ENCODE measurements at places on chromosomes 16 and 17. TPM values are rescaled to one million over a fixed set of nuclear protein-coding genes. Genes with fewer than 3 reads are reported as not detected.

GRCh38 chr16:4372578-4373355 lies 1.1 kb downstream of the VASN start:
- peaks cover 12% of the 10 kb centered on the region for H3K36me3 ChIP-seq
- peak overlapping the region; percentile 98 for H3K27ac ChIP-seq
- peak; percentile 98 for DNase-seq
- H3K27me3 ChIP-seq, result no peaks in the 10 kb centered on the region
- peaks cover 68% of the 10 kb centered on the region for H3K4me1 ChIP-seq
- H3K4me3 ChIP-seq, result peak overlapping the region; percentile 100

Gene ATAD5
- total RNA-seq, result 1.8 TPM

- H3K27me3 ChIP-seq, result no peaks in the 10 kb centered on the region
- no peaks in the 10 kb centered on the region for H3K36me3 ChIP-seq
- peaks cover 4% of the 10 kb centered on the region for H3K4me1 ChIP-seq
- no peak overlapping the region for H3K4me3 ChIP-seq
- no peak for DNase-seq
Observed at GRCh38 chr16:29192329-29193247, 207.7 kb downstream of the LAT start.

Gene CEP295NL
- 2.5 TPM for total RNA-seq

- no peak overlapping the region for H3K4me3 ChIP-seq
- H3K27me3 ChIP-seq, result no peaks in the 10 kb centered on the region
- no peaks in the 10 kb centered on the region for H3K4me1 ChIP-seq
- DNase-seq, result no peak
Observed at GRCh38 chr16:54847207-54847606, 83.5 kb upstream of the IRX5 start.

GRCh38 chr17:48121923-48122664 lies 14.5 kb downstream of the SNX11 start:
- no peaks in the 10 kb centered on the region for H3K27me3 ChIP-seq
- no peak for DNase-seq
- H3K27ac ChIP-seq, result no peak overlapping the region
- H3K4me1 ChIP-seq, result peaks cover 5% of the 10 kb centered on the region

DNA sequence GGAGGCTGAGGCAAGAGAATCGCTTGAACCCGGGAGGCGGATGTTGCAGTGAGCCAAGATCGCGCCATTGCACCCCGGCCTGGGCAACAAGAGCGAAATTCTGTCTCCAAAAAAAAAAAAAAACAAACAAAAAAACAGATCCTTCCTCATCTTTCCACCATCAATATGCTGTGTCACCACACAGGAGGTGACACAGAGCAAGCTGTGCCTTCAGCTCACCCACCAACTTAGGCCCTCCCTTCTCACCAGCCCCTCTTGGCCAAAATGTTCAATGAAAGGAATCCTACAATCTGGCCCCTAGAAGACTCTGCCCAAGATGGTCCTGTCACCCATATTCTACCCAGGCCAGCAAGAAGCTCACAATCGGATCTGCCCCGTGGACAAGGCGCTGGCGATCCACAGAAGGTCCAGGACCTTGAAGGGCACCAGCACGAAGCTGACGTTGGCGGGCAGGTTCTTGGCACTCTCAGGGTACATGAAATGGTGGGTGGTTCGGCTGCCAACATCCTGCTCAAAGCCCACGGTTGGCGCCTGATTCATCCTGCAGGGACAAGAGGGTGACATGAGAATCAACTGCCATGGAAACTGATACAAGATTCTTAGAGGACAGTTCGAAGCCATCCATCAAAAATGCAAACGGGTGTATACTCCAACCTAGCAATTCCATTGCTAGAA lies 41.4 kb downstream of the DDX19A start:
- no peaks in the 10 kb centered on the region for H3K27me3 ChIP-seq
- no peak for DNase-seq
- H3K36me3 ChIP-seq, result peaks cover 14% of the 10 kb centered on the region
- H3K4me3 ChIP-seq, result no peak overlapping the region
- H3K4me1 ChIP-seq, result peaks cover 8% of the 10 kb centered on the region
- no peak overlapping the region for H3K27ac ChIP-seq

- no peak overlapping the region for H3K27ac ChIP-seq
- peaks cover 41% of the 10 kb centered on the region for H3K4me1 ChIP-seq
- no peaks in the 10 kb centered on the region for H3K27me3 ChIP-seq
- no peak overlapping the region for H3K4me3 ChIP-seq
- H3K36me3 ChIP-seq, result no peaks in the 10 kb centered on the region
Observed at GRCh38 chr17:32873114-32873513, 3.8 kb downstream of the MYO1D start.

DNA sequence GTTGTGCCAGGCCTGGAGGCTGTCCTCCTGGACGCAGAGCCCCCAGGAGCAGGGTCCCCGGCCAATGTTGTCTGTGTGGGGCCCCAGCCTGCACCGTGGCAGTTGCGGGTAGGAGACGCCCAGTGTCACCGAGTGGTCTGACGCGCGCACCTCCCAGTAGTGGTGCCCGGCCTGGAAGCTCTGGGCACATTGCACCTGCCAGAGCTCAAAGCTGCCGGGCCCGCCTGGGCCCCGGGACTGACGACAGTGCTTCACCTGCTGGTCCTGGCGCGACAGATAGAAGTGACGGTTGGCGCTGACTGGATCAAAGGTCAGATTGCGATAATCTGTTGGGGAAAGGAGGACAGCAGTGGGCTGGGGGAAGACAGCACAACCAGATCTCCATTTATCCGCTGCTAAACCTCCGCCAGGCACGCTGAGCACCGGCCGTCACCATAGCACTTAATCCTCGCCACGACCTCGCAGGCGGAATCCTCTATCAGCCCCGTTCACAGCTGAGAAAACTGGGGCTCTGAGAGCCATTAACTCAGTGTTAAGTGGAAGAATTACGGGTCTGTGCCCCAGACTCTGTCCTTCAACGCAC lies 5.6 kb downstream of the TRIM65 start:
- peak; percentile 72 for DNase-seq
- H3K36me3 ChIP-seq, result peaks cover 20% of the 10 kb centered on the region
- no peak overlapping the region for H3K4me3 ChIP-seq
- peaks cover 6% of the 10 kb centered on the region for H3K4me1 ChIP-seq

- no peak overlapping the region for H3K4me3 ChIP-seq
- no peak for DNase-seq
- H3K4me1 ChIP-seq, result no peaks in the 10 kb centered on the region
- no peak overlapping the region for H3K27ac ChIP-seq
Observed at GRCh38 chr17:6108382-6108781, 38.2 kb downstream of the WSCD1 start.

DNA sequence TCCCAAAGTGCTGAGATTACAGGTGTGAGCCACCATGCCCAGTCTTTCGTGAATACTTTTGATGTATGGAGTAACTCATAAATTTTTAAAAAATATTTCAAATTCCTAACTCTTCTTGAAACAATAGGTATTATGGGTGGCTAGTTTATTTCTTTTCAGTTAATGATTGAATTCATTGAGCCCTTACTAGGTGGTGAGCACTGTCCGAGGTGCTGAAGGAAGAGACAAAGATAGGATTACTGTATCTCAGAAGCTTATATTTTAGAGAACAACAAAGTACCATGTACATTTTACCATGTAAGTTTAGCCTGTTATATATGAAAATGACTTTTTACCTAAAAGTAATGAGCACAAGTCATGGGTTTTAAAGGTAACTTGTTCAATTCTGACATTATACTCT lies 418.3 kb downstream of the NPIPA7 start:
- H3K36me3 ChIP-seq, result no peaks in the 10 kb centered on the region
- H3K27ac ChIP-seq, result no peak overlapping the region
- DNase-seq, result no peak
- H3K27me3 ChIP-seq, result no peaks in the 10 kb centered on the region

DNA sequence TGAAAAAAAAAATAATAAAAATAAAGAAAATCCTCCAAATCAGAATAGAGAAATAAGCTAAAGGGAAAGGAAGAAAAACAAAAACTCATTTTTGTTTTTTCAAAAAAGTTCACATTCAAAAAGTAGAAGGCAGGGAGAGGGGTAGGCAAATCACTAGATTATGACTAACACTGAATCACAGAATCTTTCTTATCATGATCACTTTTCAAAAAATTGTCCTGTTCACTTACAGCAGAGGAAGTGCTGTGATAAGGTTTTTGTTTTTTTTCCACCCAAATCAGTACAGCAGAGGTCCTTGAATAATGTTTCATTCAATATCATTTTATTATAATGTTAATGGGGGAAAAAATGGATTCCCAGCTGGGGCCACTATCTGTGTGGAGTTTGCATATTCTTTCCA lies 106.4 kb downstream of the CA4 start:
- peaks cover 14% of the 10 kb centered on the region for H3K36me3 ChIP-seq
- peaks cover 7% of the 10 kb centered on the region for H3K4me1 ChIP-seq

Gene NPTX1
- 0.29 TPM for total RNA-seq

GRCh38 chr17:74063439-74063838 lies 140.0 kb upstream of the RPL38 start:
- no peaks in the 10 kb centered on the region for H3K4me1 ChIP-seq
- H3K4me3 ChIP-seq, result no peak overlapping the region
- DNase-seq, result peak; percentile 72
- no peak overlapping the region for H3K27ac ChIP-seq
- H3K36me3 ChIP-seq, result no peaks in the 10 kb centered on the region

DNA sequence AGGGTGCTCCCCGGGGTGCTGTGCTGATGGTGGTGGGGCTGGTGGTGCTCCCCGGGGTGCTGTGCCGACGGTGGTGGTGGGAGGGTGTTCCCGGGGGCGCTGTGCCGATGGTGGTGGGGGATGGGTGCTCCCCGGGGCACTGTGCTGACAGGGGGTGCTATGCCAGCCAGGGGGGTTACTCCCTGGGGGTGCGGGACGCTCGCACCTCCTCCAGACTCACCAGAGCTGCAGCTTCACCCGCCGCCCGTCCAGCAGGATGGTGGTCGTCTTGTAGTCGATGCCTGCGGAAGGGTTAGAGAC lies 16.0 kb upstream of the WDR45B start:
- H3K36me3 ChIP-seq, result no peaks in the 10 kb centered on the region
- H3K4me1 ChIP-seq, result no peaks in the 10 kb centered on the region
- H3K27ac ChIP-seq, result no peak overlapping the region
- no peak overlapping the region for H3K4me3 ChIP-seq

DNA sequence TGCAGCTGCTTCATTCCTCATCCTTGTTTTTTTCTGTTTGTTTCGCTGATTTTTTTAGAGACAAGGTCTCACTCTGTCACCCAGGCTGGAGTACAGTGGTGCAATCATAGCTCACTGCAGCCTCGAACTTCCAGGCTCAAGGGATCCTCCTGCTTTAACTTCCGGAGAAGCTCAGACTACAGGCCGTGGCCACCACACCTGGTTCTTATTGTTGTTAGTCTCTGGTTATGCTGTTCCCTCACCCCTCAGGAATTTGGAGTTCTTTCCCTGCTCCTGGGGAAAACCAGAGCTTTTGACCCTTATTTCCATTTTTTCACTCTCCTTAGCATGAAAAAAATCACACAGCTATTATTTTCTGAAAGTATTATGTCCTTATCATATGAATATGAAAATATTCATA lies 1.8 kb downstream of the ODF4 start:
- H3K36me3 ChIP-seq, result no peaks in the 10 kb centered on the region
- H3K4me1 ChIP-seq, result peaks cover 2% of the 10 kb centered on the region
- peaks cover 18% of the 10 kb centered on the region for H3K27me3 ChIP-seq

Gene CBFA2T3
- not detected for total RNA-seq

DNA sequence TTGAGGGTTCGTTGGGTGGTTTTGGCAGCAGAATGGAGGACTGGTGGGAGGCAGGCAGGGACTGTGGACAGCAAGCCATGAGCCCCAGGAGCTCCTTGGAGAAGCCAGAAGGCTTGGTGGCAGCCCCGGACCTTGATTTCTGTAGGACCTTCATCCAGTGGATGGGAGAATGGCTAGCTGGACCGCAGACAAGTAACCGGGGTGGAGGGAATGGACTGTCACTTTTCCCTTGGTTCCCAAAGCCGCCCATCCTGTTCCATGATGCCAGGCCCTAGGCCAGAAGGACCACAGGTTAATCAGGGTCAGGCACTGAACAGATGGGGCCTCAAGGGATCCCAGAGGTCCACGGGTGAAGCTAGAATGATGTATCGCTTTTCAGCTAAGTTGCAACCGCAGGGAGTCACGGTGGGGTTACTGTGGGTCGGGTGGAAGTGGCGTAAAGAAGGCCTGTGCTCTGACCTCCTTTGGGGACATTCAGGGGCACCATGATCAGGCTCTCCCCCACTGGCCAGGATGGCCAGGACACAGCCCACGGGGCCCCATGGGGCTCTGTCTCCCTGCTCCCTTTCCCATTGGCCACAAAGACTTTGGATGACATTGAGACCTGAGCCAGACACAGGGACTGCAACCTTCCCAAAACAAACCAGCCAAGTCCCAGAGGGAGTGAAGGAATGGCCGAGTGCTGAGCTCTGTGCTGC lies 66.9 kb upstream of the MRTFB start:
- no peak for DNase-seq
- H3K36me3 ChIP-seq, result no peaks in the 10 kb centered on the region
- no peak overlapping the region for H3K4me3 ChIP-seq
- peaks cover 16% of the 10 kb centered on the region for H3K4me1 ChIP-seq

GRCh38 chr16:89374393-89374960 lies 115.9 kb downstream of the ANKRD11 start:
- H3K4me1 ChIP-seq, result peaks cover 16% of the 10 kb centered on the region
- H3K27me3 ChIP-seq, result no peaks in the 10 kb centered on the region
- peak; percentile 83 for DNase-seq
- H3K36me3 ChIP-seq, result peaks cover 7% of the 10 kb centered on the region

Gene KRTAP1-1
- 2.4 TPM for total RNA-seq

GRCh38 chr17:21200590-21201297 lies 13.2 kb downstream of the TMEM11 start:
- H3K36me3 ChIP-seq, result peaks cover 27% of the 10 kb centered on the region
- peak; percentile 83 for DNase-seq
- H3K27me3 ChIP-seq, result no peaks in the 10 kb centered on the region
- H3K27ac ChIP-seq, result no peak overlapping the region
- no peak overlapping the region for H3K4me3 ChIP-seq

GRCh38 chr16:79229361-79229760 lies 371.2 kb downstream of the MAF start:
- no peak overlapping the region for H3K4me3 ChIP-seq
- H3K27ac ChIP-seq, result no peak overlapping the region
- no peaks in the 10 kb centered on the region for H3K36me3 ChIP-seq
- no peaks in the 10 kb centered on the region for H3K27me3 ChIP-seq

DNA sequence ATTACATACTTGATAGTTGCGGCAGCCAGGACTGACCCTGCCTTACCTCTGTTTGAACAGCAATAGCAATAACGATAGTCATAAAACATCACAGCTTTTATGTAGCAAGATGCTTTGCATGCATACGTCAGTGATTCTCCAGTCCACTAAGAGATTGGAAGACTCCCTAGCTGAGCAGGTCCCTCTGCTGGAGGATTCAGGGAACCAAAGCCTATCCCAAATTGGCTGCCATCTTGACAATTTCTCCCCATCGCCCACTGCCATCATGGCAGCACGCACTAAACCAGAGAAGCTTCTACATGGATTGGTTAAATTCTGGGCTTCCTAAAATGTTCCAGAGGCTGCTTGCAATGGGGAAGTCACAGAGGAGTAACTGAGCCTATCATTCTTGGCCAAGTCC lies 360.6 kb upstream of the XYLT1 start:
- H3K27ac ChIP-seq, result no peak overlapping the region
- peaks cover 18% of the 10 kb centered on the region for H3K4me1 ChIP-seq
- no peaks in the 10 kb centered on the region for H3K36me3 ChIP-seq
- no peaks in the 10 kb centered on the region for H3K27me3 ChIP-seq
- no peak overlapping the region for H3K4me3 ChIP-seq
- DNase-seq, result no peak

- H3K4me1 ChIP-seq, result peaks cover 11% of the 10 kb centered on the region
- DNase-seq, result no peak
- H3K27ac ChIP-seq, result no peak overlapping the region
- no peak overlapping the region for H3K4me3 ChIP-seq
- no peaks in the 10 kb centered on the region for H3K27me3 ChIP-seq
Observed at GRCh38 chr16:389352-389751, 7.6 kb upstream of the PGAP6 start.
